ENCODE measurements at places on chromosomes 16 and 17.

DNA sequence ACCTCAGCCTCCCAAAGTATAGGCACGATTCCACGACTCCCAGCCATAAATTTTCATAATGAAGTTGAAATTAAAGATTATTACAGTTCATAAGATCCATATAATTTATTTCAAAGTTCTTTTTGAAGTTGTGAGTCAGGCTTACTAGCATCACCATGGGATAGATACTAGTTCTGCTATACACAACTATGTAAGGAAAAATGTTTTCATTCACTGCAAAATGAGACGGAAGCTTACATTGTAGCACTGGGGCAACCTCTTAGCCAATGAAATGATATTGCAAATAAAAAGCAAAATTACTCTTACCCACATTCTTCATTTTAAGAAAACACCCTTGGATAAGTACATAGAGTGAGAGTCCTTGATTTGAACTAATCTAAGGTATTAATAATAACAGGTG lies 18.8 kb upstream of the MARCHF10 start:
- DNase-seq: no peak

DNA sequence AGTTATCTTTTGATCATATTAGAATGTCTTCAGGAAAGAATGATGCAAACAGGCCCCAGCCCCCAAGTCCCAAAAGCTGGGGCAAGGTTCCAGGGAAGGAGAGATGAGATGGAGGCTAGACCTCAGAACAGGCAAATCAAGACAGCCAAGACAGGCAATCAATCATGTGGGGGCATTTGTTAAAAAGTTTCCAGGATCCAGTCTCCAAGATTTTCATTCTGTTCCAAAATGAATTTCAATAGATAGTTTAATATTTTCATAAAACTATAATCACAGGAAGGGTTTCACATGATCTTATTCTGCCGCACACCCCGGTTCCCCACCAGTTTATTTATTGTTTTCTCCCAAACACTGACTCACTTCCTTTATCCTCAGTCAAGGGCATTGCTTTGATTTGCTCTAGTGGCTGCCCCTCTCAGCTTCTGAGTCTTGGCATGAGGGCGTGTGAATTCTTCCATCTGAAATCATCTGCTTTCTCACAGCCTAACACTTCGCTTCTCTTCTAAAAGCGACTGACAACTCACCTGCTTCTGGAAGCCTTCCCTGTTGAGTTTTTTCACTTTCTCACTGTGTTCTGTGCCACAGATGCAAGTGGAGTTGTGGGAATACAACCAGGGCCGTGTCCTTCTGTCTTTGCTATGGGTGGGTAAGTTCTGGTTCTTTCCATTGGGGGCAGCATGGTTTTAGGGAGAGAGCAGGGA lies 12.2 kb upstream of the TERF2 start:
- DNase-seq: no peak

GRCh38 chr16:85137323-85138072 lies 25.2 kb upstream of the CIBAR2 start:
- DNase-seq: no peak

DNA sequence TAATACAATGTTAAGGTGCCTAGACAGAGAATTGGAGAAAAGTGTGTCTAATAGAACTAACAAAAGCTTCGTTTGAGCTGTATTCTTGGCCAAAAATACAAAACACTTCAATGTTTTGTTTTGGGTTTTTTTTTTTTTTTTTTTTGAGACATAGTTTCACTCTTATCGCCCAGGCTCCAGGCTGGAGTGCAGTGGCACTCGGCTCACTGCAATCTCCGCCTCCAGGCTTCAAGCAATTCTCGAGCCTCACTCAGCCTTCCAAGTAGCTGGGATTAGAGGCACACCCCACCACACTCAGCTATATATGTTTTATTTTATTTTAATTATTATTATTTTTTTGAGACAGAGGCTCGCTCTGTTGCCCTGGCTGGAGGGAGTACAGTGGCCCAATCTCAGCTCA lies 38.3 kb upstream of the CARMIL2 start:
- DNase-seq: no peak

- peak; percentile 52 for DNase-seq
Measured at GRCh38 chr16:84754353-84754856, 54.6 kb downstream of the USP10 start.

DNA sequence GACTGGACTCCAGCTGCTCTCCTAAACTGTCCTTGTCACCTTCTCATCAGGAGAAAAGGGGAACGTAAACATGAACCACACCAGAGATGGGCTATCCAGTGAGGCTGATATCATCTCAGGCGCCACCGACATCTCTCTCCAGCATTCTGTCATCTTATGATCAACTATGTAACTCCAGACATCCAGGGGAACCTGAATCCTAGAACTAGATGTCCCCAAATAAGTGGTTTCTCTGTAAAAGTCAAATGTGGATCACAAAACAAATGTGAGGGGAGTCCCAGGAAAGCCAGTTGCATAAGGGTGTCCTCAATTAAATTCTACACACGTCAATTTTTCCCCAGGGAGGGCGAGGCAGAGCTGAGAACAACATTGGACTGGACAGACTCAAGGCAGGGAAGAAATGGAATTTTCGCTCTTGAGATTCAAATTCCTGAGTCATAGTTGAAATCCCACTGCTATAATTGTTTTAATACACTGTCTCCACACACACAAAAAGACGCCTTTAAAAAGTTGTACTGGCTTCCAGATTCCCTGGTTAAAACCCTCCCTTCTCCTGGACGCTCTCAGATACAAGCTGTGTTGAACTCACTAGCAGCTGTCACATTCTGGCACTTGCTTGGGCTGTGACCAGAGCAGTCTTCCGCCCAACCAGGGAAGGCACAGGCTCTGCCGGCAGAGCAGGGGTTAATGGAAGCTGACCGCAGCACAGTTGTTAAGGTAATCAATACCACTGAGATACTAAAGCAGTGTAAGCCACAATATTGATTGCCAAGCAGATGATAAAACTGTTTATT lies 62.6 kb downstream of the ZFHX3 start:
- no peak for DNase-seq

DNA sequence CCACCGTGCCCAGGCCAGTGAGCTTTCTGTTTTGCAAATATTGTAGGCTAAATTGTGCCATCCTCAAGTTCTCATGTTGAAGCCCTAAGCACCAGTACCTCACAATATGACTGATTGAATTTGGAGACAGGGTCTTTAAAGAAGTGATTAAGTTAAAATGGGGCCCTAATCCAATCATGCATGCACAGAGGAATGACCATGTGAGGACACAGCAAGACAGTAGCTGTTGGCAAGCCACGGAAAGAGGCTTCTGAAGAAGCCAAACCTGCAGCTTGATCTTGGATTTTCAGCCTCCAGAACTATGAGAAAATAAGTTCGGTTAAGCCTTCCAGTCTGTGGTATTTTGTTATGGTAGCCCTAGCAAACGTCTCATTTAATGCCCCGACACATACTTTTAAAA lies 24.9 kb downstream of the TOM1L2 start:
- DNase-seq: no peak

GRCh38 chr16:35298460-35299243 lies 1839.2 kb downstream of the TP53TG3F start:
- no peak for DNase-seq

Data from CD8-positive, alpha-beta memory T cell (primary cell).